ENCODE measurements at places on chromosomes 5 and 9.

DNA sequence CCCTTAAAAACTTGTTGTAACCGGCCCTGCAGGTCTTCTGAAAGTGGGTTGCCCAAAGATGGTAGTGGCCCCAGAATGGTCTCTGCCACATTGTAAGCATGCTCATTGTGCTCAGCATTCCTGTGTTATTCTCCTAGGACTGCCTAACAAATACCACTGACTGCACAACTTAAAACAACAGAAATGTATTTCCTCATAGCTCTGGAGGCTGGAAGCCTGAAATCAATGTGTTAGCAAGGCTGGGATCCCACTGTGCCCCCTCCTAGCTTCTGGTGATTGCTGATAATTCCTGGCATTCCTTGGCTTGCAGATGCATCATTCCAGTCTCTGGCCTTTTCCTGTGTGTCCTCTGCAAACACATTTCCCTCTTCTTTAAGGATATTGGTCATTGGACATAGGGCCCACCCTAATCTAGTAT, 3.4 kb upstream of the GCNT4 start:
- DNase-seq: no peak

- DNase-seq: no peak
Measured at GRCh38 chr9:89165341-89165740, 13.3 kb downstream of the SHC3 start.

DNA sequence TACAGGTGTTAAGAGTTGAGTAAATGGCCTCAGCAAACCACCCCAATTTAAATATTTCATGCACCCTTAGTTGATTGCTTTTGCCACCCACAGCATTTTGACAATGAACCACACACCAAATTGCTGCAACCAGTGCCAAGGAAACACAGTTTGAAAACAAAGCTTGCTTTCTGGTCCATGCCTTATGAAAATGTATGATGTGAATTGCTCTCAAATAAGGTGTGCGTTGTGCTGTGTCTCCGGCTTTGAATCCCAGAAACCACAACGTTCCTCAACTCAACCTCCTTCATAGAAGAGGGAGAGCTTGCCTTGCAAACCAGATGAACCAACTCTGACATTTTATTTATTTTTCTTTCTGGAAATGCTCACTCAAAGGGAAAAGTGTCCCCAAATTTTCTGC, 762.7 kb downstream of the TLE1 start:
- DNase-seq: no peak

DNA sequence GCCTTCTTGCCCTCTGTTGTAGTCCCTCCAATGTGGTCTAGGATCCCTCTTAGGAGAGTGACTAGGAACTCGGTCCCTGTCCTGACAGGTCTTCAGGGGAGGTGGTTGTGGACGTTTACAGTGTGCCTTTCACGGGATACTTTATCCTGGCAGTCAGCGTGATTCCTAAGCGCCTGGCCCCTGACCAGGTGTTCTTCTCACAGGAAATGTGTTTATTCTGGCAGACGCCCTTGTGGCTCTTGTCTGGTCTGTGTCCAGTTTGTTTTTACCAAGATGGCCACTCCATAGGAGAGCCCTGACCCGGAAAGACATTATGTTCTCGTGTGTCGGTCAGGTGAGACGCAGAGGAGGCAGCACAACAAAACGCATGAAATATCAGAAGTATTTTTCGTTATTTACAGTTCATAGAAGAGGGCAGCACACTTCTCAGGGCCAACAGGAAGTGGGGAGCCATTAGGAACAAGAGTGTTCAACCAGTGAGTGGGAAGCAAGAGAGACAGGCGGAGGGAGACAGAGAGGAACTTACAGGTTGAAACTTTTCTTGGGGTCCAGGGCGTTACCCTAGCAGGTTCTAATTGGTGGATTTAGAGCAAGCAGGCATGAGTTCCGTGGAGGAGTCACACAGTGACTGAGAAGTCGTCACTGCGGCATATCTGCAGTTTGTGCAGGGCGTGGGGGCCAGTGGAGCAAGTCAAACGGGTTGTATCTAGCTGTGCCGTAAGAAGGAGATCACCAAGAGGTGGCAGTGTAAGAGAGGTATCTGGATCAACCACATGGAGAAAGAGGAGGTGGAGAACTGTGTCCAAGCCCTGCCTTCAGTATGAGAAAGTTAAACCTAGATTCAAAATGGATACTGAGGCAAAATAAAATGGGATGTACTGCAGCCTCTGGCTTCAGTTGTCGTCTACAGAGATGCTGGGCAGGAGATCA, 412.9 kb downstream of the ZSWIM6 start:
- DNase-seq: no peak

DNA sequence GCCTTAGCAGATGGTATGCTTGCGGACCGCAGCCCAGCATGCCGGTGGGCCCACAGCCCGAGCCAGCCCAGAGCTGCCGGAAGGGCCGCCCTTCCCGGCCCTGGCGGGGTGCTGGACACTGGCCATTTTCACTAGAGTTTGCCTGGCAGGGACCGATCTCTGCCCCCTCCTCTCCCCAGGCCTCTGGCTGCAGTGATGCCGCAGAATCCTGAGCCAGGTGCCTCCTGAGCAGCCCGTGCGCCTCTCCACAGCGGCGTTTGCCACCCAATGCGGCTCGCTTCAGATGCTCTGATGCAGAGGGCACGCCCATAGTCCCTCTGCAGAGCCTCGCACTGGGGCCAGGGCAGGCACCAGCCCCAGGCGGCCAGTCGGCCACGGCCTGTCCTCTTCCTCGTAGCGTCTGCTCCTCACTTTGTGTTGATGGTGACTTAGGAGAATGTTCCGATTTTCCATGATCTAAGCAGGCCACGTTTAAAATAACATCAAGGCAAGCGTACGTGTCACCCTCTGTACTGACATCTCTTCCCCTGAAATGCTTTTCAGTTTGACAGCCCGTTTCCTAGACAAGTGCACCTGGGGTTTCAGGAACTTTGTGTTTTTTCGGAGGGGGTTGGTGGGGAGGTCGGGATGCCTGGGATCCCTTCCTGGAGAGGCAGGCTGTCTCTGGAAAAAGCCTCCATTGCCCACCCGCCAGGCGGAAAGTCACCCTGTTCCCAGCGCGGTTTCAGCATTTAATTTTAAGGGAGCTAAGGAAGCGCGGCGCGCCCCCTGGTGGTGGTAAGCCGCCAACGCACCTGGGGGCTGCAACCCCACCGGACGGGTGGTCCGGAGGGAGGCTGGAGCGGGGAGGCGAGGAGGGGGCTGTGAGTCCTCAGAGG, 29.8 kb upstream of the HMCN2 start:
- DNase-seq: no peak

GRCh38 chr9:127858041-127858512, 3.6 kb upstream of the ENG start:
- no peak for DNase-seq

GRCh38 chr9:6975198-6975597, 217.4 kb downstream of the KDM4C start:
- DNase-seq: no peak

DNA sequence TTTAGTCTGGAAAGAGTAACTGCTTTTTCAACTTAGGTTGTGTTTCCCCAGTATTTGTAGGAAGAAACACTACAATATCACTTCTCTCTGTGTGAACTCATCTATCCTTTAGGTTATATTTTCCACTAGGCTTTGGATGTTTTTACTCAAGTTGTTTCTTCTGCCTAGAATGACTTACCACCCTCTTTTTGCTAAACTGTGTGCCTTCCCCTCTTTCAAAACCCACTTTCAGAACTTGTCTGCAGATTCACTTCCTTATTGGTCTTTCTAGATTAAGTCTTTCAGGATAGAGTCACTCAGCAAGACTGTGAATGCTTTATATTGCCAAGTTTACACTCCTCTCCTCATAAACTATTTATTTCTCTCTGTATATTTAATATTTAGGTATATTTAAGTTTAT, 14.2 kb upstream of the CAST start:
- no peak for DNase-seq

GRCh38 chr9:31839273-31839672, 545.2 kb upstream of the ACO1 start:
- no peak for DNase-seq

DNA sequence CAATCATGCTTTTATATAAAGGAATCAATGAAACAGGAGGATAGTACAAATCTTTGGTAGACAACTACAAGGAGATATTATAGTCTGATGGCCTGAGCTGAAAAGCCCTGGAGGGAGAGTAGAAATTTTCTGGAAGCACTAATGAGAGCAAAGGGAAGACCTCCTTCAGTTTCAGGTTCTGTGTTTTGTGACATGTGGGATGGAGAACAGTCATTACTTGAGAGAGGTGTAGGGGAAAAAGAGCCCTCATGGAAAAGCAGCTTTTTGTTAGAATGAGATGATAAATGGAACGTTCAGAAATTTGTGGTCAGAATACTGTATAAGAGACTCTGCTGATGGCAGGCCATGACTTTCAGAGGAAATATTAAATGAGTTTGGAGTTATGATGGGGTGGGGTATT, 360.6 kb upstream of the MEF2C start:
- DNase-seq: no peak

DNA sequence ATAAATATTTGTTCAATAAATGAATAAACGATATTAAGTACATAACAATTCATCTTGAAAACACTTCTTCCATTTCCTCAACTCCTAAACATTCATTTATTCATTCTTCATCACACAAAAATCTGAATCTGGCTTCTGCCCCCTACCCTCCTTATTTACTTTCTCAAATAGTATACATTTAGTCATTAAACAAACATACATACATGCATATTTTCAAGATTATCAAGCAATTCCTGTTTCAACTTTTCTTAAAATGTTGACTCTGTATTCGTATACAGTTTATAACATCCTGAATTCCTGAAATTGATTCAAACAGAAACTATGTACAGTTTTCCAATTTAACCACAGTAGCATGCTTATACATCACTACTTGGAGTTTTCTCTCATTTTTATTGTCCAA, 129.0 kb downstream of the MUSK start:
- no peak for DNase-seq

DNA sequence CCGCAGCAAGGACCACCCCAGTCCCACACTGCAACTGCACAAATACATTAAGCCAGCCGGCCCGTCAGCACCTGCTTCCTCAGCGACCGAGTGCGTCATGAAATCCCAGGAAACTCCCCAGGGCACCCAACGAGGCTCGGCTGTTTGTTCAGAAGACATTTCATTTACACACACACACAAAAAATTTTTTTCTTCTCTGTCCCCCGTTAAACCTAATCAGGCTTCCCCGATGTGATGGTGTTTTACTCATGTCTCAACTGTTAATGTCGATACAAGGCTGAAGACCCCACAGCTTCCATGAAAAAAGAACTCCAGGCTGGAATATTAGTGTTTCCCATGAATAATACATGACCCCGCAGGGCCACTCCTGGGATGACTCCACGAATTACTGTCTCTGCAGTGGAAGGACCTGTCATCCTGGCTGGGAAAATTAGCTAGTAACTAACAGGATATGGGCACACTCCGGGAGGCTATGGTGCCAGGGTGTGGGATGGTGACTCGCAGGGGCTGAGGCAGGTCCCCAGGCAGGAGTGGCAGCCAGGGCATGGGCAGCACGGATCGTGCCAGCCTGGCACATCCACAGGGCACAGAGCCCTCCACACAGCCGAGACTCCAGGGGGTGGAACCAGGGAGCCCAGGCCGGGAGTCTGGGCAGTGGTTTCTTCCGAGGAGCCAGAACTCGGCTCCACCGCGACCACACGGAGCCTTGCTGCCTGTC, 102.4 kb downstream of the VAV2 start:
- DNase-seq: no peak

DNA sequence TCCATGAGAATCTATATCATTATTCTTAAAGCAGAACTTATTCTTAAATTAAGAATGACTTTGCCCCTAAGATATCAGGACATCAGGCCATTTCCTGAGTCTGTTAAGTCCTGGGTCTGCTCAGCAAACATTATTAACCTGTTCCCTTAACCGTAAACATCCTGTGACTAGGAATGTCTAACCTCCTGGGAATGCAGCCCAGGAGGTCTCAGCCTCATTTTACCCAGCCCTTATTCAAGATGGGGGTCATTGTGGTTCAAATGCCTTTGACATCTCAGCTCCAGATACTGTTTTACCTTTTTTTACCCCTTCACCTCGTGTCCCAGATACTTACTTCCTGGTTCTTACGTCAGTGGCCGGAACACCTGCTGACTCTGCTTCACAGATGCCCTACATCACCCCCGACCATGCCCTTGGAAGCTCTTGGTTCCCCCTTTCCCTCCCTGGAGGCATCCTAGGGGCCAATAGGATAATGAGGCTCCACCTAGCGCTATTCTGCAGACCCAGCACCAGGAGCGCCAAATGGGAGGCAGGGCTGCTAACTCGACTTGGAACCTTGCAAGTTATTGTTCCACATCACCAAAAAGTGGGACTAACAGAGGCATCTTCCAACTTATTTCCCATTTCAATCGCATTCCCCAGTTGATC, 182.5 kb downstream of the MED10 start:
- no peak for DNase-seq

DNA sequence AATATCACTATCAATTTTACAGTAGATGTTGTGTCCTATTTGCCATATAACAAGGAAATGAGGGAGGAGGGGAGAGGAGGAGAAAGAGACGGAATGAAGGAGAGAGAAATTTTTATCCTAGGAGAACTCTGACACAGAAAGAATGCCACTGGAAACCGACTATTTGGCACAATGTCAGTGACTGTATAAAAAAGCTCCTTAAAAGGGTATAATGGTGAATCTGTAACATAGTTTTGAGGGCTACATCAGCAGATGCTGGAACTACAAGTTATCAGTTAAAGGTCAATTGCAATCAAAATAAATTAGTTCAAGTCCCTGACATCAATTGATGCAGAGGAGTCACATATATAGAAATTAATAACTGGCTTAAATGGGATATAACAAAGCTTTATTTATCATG, 5.7 kb downstream of the EDIL3 start:
- no peak for DNase-seq

- DNase-seq: no peak
Measured at GRCh38 chr5:89293810-89294209, 410.8 kb upstream of the MEF2C start.

GRCh38 chr9:101114317-101114716, 85.8 kb downstream of the PLPPR1 start:
- DNase-seq: no peak

- no peak for DNase-seq
Measured at GRCh38 chr5:140633021-140633471, at the start of gene CD14. TSS of gene CD14 (minus strand) at chr5:140633175. CDS start at chr5:140633071, 104 bp downstream.

- peak; percentile 25 for DNase-seq
Measured at GRCh38 chr5:135977375-135977928, 22.7 kb upstream of the LECT2 start.

DNA sequence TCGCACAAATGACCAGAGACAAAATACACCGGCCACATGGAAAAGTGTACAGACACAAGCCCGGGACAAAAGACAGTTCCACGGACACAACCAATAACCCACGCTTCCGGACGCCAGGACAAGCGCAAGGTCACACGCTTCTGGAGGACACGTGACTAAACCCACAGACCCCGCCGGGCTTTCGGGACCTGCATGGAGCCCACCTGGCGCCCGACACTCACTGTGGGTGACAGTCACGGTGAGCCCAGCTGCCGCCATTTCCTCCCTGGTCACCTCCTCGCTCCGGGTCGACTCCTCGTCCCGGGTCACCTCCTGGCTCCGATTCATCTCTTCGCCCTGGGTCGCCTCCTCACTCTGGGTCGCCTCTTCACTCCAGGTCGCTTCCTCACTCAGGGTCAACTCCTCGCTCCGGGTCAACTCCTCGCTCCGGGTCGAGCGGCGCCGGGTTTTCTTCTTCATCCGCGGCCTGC, 470 bp downstream of the BAG1 start:
- peak; percentile 58 for DNase-seq

Measured in amygdala (tissue), 56 donors.